ENCODE measurements at places on chromosomes 7 and 10.

- DNase-seq = peak; percentile 93
Measured at GRCh38 chr10:114043532-114044246, at the start of gene ADRB1. TSS of gene ADRB1 (plus strand) at chr10:114043866. CDS start at chr10:114044133, 267 bp downstream.

DNA sequence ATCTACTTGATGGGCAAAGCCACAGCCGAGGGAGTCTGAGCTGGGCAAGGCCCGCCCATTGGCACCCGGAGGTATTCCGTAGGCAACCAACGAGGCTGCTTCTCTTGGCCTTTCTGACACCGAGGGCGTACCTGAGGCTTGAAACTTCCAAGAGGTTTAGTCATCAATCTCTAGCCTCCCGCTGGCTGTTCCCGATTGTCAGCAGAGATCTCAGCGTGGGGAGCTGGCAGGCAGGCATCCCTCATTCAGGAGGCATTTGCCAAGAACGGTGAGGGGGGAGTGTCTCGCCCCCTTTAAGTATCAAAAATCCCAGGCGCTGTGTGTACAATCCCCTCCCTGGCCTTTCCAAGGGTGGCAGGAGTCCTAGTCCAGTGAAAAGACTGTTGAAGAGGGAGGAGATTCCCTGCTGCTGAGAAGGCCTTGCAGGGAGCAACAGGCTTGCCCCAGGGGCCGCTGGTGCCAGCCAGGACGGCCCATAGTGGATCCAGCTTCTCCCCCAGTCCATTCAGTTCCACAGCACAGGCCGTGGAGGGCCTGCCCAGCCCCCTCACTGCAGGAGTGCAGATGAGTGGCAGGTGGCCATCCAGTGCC lies 39.7 kb downstream of the OAT start:
- peak; percentile 17 for DNase-seq

DNA sequence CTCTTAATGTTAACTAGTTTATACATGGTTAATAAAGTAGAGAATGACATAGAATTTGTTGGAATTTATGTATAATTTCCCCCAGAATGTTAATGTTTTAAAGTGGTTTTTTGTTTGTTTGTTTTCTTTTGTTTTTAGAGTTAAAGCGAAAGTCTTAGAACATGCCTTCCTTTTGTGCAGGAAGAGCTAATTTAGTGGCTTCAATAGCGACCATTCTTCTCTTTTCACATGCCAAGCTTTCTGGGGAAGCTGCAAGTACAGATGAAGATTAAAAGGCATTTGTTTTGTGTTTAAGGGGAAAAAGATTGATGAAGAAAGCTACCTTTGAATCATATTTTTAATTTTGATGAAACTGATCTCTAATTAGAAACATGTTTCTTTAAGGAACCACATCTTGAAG lies 256.3 kb upstream of the CSTF2T start:
- no peak for DNase-seq

GRCh38 chr10:69567920-69568319 lies 5.3 kb downstream of the NEUROG3 start:
- DNase-seq = no peak

- DNase-seq = peak; percentile 54
Measured at GRCh38 chr10:87054373-87055295, 34.5 kb downstream of the FAM25A start.

DNA sequence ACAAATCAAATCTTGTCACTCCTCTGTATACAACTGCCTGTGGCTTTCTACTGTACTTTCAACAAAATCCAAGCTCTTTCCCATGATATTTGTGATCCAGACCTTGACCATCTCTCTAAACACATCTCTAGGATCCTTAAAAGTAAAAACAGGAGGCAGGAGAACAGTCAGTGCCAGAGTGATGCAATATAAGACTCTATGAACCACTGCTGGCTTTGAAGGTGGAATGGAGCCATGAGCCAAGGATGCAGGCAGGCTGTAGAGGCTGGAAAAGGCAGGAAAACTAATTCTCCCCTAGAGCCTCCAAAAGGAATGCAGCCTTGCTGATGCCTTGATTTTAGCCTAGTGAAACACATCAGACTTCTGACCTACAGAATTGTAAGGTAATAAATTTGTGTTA lies 45.5 kb upstream of the LRRN3 start:
- no peak for DNase-seq

- DNase-seq = peak; percentile 48
Measured at GRCh38 chr10:61750943-61751471, 88.3 kb downstream of the CABCOCO1 start.

GRCh38 chr7:1705856-1706255 lies 35.8 kb downstream of the ELFN1 start:
- DNase-seq = no peak

GRCh38 chr7:29331163-29331562 lies 136.6 kb downstream of the CHN2 start:
- DNase-seq = no peak

DNA sequence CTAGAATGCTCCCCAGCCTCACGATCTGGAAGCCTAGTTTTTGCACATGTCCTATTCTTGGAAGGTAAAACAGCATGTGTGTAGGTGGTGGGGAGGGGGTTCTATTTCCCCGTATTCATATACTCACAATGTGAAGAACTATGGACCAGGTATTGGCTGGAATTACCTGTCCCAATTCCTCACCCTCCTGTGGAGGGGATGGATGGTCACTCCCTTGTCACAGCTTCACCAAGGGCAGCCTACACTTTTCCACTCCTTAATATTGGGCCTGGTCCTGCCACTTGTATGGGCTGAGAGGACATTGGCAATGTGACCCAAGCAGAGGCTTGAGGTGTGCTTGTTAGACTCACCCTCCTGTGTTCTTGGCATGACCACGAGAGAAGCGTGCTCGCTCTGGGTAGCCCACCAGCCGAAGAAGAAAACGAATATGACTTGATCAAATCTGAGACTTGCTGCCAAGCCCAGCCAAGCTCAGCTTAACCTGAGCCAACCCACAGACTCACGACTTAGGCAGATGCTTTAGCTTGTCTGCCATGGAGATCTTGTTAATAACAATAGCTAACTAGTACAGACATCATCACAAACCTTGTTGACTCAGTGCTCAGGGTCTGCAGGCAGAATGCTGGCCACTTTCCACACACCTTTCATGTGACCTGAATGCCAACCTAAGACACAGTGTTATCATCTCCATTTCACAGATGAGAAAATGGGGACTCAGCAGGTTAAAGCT lies 17.2 kb downstream of the ZNF488 start:
- no peak for DNase-seq

GRCh38 chr10:78299851-78300468 lies 266.3 kb downstream of the RPS24 start:
- peak; percentile 68 for DNase-seq

GRCh38 chr10:31669357-31669756 lies 259.3 kb downstream of the ARHGAP12 start:
- peak; percentile 80 for DNase-seq

DNA sequence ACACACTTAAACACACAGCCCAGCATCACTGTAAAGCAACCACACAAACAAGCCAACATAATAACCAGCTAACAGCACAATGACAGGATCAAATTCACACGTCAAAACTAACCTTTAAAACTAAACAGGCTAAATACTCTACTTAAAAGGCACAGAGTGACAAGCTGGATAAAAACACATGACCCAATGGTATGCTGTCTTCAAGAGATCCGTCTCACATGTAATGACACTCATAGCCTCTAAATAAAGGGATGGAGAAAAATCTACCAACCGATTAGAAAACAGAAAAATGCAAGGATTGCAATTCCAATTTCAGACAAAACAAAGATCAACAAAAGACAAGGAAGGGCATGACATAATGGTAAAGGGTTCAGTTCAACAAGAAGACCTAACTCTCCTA lies 17.2 kb upstream of the PRSS58 start:
- DNase-seq = no peak

DNA sequence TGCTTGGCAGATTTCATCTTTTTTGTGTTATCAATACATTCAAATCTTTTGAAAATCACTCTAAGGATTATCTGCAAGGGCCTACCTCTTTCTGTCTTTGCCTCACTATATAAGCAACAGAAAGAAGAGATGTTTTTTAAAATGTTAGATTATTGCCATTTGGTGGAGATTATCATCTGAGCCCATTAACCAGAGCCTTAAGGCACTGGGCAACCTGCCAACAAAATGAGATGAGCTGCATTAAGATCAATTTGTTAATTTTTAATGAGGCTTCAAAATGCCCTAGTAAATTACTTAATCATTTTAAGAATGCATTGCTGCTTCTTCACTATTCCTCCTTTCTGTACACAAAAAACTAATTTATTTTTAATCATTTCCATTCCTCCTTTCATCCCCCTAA lies 314.1 kb downstream of the SNX13 start:
- no peak for DNase-seq

- DNase-seq = peak; percentile 45
Measured at GRCh38 chr10:3784510-3785250, at the start of gene KLF6. TSS of gene KLF6 (minus strand) at chr10:3785209. CDS start at chr10:3785014, 195 bp downstream.

DNA sequence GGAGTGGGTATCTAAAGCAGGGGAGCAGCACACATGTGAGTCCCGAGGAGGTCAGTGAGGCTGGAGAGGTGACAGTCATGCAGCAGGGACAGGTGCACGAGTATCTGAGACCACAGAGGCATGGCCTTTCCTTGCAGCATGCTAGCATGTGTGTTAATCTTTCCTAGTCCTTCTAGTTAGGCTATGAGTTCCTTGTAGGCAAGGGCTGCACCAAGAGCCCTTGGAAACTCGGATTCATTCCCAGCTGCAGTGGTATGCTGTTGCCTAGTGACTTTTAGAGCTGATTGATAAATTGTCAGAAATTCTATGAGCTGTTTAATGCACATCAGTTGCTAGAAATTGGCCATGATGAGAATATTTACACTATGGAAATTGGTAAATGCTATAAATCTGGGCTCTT lies 132.0 kb downstream of the SORCS3 start:
- no peak for DNase-seq

- DNase-seq = no peak
Measured at GRCh38 chr7:70285854-70286253, 687.6 kb downstream of the AUTS2 start.

- no peak for DNase-seq
Measured at GRCh38 chr7:22094413-22095342, 149.0 kb upstream of the CDCA7L start.

GRCh38 chr10:102473445-102474331 lies 22.3 kb upstream of the C10orf95 start:
- no peak for DNase-seq

GRCh38 chr7:107874605-107875446 lies 16.2 kb upstream of the DLD start:
- peak; percentile 77 for DNase-seq

DNA sequence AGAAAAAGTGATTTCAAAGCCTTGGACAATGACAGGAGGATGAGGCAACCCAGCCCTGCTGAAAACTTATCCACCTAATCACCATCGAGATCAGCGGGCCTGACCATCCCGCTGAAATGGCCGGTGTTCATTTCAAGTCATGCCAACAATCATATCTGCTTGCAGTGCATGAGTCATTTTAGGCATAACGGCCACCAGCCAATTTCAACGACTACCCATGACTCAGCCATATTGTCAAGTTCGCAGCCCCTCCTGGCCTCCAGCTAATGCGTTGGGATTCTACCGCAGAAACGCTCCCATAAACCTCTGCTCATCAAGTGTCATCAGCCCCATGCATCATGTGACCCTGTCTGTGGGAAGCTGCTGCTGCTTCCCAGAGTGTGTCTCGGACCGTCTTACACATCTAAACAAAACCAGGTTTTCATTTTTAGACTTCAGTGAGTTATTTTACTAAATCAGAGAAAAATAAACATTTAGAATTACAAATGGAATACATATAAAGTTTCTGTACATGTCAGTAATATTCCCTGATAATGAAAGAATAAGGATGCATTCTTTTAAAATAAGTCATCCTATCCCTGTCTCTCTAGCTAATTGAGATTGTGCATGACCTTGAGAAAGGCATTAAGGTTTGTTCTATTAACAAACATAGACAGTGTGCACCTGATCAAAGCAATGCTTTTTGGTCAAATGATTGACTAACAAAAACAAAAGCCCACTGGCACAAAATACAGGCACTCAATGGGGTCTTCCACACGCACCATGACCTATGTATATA lies 188.9 kb downstream of the ADAM12 start:
- DNase-seq = no peak

DNA sequence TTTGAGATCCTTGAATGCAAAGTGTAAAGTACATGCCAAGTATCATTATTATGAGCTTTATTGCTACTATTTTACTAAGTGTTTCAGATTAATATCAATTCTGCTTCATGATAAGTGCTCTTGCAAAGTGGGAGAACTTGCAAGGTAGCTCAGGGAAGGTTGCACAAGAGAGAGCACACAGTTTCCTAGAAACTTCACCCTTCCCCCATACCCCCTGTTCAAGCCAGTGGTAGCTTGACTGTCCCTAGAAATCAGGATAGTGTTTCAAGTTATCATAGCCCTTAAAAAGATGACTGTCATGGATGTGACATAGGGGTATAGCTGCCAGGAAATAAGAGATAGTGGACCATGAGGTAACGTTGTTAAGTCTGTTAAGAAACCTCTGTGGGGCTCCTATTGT lies 251.5 kb downstream of the TRIL start:
- no peak for DNase-seq

DNA sequence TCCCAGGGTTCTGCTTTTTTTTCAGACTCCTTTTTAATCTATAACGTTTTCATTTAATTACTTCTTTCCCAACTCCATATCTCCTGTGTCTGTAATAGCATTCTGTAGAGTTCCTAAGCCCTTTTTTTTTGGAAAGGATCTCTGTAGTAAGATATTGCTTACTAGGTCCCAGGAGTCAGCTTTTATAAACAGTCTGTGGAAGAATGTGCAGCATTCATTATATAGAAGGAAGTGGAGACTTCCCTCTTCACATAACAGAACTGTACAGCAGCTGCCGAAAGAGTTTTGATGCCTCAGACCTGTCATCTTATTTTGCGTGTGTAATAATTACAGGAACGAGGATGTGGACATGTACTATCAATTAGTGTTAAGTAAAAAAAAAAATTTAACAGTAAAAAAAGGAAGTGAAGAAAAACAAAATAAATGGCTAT lies 7.4 kb upstream of the STEAP4 start:
- no peak for DNase-seq

GRCh38 chr7:48537561-48537960 lies 366.3 kb downstream of the ABCA13 start:
- DNase-seq = no peak

GRCh38 chr10:126839094-126839761 lies 66.0 kb upstream of the DOCK1 start:
- DNase-seq = peak; percentile 97

DNA sequence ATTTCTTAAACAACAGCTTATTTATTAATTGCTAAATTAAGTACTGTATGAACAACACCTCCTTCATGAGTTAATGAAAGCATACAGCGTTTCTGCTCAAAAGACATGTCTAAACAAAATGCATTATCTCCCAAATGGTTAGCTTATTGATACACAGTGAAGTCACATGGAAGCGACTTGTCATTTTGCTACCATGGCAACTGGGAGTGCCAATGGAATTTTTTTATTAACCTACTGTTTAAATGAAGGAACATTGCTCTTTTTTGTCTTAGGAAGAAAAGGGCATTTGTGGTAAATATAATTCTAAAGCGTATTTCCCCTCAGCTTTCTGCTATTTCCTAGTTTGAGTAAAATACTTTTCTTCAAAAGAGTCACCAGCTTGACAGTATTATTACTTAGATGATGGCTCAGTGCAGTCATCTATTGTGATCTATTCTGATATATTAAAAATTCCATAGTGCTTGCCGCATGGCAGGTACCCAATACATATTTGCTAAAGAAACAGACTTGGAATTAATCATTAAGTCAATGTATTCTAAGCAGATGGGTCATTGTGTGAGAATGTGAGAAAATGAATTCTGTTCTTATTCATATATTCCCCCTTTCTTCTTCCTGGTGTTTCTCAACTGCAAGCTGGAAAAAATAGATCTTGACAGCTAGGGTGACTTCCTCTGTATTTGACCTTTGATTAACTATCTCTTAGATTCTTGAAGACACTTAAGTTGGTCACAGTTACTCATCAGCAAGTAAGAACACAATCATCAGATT lies 818.3 kb downstream of the MAGI2 start:
- no peak for DNase-seq
